Activated naive CD4-positive, alpha-beta T cell treated with anti-CD3 and anti-CD28 coated beads, Interleukin-2, amount 10 ng/mL, durations not matched to agents 7 days and 5 days (primary cell): ENCODE measurements at places on chromosomes 2 and 18.
A peak's percentile ranks its signal among the peaks of the same experiment; 100 is the strongest.

DNA sequence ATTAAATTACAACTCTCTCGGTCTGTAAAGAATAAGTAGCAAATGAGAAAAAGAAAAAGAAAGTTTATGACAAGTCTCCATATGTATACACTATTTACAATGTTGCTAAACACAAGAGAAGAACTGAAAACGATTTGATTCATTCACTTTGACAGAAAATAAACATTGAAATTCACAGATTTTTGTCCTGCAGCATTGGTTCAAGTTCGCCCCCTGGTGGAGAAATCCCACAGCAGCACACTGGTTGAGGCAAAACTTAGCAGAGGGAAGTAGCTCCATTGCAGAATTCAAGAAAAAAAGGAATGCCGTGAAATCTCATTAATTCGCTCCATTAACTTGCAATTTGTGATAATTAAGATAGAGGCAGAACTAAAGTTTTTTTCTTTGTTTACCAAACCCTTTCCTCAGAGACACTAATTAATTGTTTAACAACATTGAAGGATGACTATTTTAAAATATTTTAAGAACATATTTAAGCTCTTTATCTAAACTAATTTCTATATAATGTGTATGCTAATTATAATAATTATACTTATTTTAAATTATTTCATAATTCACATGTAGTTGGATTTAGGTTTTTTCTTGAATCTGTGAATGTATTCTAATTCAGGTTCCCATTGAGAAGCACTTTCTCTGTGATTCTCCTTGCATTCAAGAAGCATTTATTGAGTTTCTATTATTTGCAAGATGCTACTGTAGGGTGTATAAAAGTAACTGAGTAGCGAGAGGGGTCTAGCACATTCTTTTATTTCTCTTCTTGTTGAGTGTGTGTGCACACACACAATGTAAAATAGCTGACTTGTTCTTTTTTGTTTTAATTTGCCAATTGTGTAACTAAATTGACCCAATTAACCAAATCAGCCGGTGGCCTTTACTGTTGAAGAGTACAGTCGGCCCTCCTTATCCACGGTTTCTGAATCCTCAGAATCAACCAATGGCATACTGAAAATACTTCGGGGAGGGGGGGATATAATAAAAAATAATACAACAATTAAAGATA, 74.1 kb downstream of the COL4A3 start:
- no peaks in the 10 kb centered on the region for H3K4me1 ChIP-seq
- no peaks in the 10 kb centered on the region for H3K36me3 ChIP-seq
- H3K27ac ChIP-seq, result no peak overlapping the region
- peaks cover 15% of the 10 kb centered on the region for H3K27me3 ChIP-seq
- peak; percentile 71 for DNase-seq

DNA sequence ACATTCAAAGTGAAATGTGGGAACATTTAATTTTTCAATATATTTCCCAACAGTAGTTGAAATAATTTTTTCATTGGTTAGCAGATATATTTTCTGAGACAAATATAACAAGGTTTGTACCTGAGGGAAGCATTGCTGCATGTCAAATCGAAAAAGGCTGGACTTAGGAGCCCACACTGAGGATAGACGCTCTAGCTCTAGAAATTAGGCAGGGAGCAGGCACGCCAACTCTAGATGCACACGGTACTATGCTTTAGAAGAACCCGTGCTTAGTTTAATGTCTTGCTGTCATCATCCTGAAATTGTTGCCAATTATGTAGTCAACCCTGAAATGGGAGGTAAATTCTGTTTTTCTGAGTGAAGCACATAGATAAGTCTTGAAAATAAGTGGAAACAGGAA, 731.1 kb upstream of the ZNF804A start:
- no peaks in the 10 kb centered on the region for H3K27me3 ChIP-seq
- H3K4me3 ChIP-seq, result no peak overlapping the region
- no peak for DNase-seq
- H3K36me3 ChIP-seq, result no peaks in the 10 kb centered on the region

DNA sequence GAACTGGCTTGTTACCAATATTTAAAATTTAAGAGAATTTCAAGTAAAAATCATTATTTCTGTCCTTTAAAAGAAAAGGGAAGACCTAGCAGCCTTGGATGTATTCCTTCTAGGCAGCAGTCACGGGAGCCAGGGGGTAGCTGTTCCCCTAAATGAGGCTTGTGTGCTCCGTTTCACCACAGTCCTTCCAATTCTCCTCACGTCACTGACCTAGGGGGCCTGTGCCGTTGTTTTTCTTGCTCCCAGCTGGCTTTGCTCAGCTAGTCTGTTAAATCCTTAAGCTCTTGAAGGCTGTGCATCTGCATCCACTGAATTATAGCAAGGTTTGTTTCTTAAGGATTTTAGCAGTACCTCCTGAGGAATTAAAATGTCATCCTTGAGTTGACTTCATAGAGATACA, 9.9 kb downstream of the KLHL23 start:
- no peak overlapping the region for H3K4me3 ChIP-seq
- no peak overlapping the region for H3K27ac ChIP-seq
- peaks cover 2% of the 10 kb centered on the region for H3K36me3 ChIP-seq
- DNase-seq, result no peak
- peaks cover 6% of the 10 kb centered on the region for H3K4me1 ChIP-seq

- H3K36me3 ChIP-seq, result no peaks in the 10 kb centered on the region
- H3K27ac ChIP-seq, result no peak overlapping the region
- H3K4me3 ChIP-seq, result no peak overlapping the region
- no peaks in the 10 kb centered on the region for H3K4me1 ChIP-seq
Observed at GRCh38 chr2:59680863-59681262, 872.6 kb downstream of the BCL11A start.

DNA sequence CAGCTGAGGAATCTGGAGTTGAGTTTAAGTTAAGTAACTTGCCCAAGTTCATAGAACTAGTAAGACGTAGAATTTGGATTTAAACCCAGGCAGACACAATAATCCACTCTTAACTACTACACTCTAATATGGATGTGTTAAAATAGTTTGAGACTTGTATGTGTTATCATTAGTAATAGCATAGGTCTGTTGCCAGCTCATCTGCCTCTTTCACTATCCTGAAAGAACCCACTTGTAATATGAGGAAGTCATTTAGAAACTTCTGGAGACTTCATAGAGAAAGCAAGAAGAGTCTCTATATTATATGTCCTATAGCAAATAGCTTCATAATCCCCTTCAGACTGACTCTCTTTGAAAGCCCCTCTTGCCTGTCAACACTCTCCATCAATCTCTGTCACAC, 43.0 kb upstream of the ACADL start:
- no peak overlapping the region for H3K27ac ChIP-seq
- H3K36me3 ChIP-seq, result no peaks in the 10 kb centered on the region
- DNase-seq, result no peak
- H3K27me3 ChIP-seq, result no peaks in the 10 kb centered on the region
